ENCODE measurements at places on chromosomes 7 and 10.

GRCh38 chr10:79020605-79021004 is 48.2 kb upstream of the ZMIZ1 start:
- DNase-seq: no peak

DNA sequence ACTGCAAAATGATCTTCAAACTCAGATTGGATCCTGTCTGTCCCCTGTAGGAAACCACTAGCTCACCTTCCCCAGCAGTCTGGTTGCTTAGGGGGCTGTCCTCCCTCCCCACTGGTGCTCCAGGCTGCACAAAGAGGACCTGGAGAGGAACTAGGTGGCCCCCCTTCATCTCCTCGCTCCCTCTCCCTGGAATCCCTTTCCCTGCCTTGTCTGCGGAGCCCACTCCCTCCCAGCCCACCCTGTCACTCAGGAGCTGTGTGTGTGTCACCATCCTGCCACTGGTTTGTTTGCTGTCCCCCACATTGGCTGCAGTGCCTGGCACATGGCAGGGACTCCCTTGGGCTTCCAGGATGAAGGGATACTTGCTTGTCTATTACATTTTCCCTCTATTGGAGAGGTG is 35.5 kb upstream of the ZMIZ2 start:
- DNase-seq: no peak

DNA sequence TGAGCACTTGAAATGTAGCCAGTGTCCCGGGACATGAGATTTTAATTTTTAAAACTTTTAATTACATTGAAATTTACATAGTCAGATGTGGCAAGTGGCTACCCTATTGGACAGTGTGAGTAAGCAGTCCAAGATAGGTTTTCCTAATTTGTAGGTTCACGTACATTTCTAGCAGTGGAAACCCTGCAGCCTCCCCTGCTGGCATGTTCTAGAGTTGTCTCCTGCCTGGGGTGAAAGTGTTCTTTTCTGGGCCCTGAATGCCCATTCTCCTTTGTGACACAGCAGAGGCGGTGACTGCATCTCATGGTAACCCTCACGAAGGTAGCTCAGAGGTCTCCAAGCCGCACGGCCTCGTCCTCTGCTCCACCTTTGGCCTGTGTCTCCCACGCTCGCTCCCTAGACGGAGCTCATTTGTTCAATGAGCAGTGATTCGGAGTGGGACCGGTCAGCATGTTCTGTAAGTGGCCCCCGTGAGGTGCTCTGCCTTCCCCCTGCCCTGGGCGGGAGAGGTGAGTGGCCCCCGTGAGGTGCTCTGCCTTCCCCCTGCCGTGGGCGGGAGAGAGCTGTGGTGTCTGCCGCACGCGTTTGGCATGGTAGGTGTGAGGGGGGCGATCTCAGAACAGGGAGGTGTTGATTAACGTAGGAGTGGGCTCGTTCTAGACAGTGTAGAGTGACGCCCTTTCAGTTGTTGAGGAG is 18.0 kb downstream of the WDR37 start:
- DNase-seq: no peak

DNA sequence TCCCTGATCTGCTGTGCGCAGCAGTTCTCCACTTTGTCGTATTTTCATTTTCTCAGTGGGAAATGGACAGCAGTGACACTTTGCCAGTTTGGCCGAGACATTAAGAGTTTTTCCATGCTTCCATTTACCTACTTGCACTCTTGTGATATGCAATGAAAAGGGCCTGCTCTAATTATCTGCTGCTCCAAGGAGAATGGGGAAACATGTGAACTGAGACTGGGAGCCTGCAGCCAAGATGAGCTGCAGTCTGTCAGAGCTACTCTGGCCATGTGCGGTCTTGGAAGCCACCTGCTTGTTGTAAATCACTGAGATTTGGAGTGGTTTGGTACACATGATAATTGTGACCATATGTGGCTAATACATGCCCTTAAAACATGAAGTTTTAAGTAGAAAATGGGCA is 586.6 kb upstream of the POT1 start:
- DNase-seq: no peak

- DNase-seq: no peak
These were observed 82.1 kb downstream of the PKD1L1 start for GRCh38 chr7:47866120-47866519.

GRCh38 chr7:116242178-116242577 is 31.8 kb downstream of the TES start:
- DNase-seq: no peak

GRCh38 chr7:7595451-7595850 is 28.8 kb downstream of the MIOS start:
- no peak for DNase-seq

GRCh38 chr7:134153493-134154136 is 26.5 kb downstream of the LRGUK start:
- DNase-seq: no peak

- DNase-seq: no peak
These were observed 3.2 kb upstream of the EMX2 start for GRCh38 chr10:117539361-117539773.

GRCh38 chr10:112434988-112435619 is 11.6 kb downstream of the ZDHHC6 start:
- DNase-seq: no peak

GRCh38 chr10:69914398-69915214 is 112.9 kb downstream of the COL13A1 start:
- peak; percentile 69 for DNase-seq

GRCh38 chr7:130458257-130458656 is 17.4 kb upstream of the CEP41 start:
- DNase-seq: no peak

- DNase-seq: no peak
These were observed 175.3 kb downstream of the JAZF1 start for GRCh38 chr7:28005075-28005846.

DNA sequence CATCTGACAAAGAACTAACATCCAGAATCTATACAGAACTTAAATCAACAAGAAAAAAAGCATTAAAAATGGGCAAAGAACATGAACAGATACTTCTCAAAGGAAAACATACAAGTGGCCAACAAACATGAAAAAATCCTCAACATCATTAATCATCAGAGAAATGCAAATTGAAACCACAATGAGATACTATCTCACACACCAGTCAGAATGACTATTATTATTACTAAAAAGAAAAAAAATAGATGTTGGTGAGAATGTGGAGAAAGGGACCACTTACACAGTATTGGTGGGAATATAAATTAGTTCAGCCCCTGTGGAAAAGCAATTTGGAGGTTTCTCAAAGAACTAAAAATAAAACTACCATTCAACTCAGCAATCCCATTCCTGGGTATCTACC is 89.1 kb upstream of the ADO start:
- DNase-seq: no peak

- DNase-seq: no peak
These were observed 45.6 kb downstream of the PDGFA start for GRCh38 chr7:473870-474604.

- no peak for DNase-seq
These were observed 25.5 kb upstream of the SLC26A3 start for GRCh38 chr7:107828540-107828939.

DNA sequence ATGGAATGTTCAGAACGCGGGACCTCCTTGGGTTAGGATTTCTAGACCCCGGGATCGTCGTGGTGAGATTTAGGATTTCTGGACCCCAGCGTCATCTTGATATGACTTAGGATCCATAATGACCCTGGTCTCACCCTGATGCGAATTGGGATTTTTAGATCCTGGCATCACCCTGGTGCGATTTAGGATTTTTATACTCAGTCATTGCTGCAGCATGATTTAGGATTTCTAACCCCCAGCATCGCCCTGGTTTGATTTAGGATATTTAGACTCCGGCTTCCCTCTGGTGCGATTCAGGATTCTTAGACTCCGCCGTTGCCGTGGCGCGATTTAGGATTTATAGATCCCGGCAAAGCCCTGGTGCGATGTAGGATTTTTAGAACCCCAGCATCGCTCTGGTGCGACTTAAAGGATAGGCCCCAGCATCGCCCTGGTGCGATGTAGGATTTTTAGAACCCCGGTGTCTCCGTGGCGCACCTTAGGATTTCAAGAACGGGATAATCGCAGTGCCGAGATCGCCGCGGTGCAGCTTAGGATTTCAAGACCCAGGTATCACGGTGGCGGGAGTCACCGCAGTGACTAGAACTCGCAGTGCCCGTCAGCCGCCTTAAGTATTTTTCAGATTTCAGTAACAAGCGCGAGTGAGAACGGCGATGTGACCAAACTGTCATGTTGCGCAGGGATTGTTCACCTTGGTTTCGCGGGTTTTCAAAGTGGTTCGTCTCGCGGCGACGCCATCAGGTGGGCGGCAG is 814 bp downstream of the MEST start:
- DNase-seq: no peak

DNA sequence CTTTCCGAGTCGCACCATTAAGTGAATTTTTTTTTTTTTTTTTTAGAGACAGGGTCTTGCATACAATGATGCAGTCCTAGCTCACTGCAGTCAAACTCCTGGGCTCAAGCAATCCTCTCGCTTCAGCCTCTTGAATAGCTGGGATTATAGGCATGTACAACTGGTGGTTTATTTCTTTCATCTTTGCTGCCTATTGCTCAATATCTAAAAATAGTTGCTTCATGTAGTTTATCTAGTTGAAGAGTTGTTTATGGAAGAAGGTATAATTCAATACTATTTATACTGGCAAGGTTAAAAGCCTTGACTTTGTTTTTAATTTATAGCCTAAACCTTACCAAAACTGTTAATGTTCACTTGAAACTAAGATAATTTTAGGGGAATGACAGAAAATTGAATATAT is 66.9 kb downstream of the SEMA3D start:
- DNase-seq: no peak

- no peak for DNase-seq
These were observed 119.8 kb downstream of the CACNA2D1 start for GRCh38 chr7:82323806-82324205.

- DNase-seq: no peak
These were observed 189.3 kb downstream of the PRPF18 start for GRCh38 chr10:13775786-13776775.

- DNase-seq: no peak
These were observed at the start of gene CYP3A7 for GRCh38 chr7:99734987-99735386. TSS of gene CYP3A7 (minus strand) at chr7:99735196. CDS start at chr7:99735093, 103 bp downstream.

- DNase-seq: no peak
These were observed 172.4 kb downstream of the COBL start for GRCh38 chr7:51144178-51144577.

DNA sequence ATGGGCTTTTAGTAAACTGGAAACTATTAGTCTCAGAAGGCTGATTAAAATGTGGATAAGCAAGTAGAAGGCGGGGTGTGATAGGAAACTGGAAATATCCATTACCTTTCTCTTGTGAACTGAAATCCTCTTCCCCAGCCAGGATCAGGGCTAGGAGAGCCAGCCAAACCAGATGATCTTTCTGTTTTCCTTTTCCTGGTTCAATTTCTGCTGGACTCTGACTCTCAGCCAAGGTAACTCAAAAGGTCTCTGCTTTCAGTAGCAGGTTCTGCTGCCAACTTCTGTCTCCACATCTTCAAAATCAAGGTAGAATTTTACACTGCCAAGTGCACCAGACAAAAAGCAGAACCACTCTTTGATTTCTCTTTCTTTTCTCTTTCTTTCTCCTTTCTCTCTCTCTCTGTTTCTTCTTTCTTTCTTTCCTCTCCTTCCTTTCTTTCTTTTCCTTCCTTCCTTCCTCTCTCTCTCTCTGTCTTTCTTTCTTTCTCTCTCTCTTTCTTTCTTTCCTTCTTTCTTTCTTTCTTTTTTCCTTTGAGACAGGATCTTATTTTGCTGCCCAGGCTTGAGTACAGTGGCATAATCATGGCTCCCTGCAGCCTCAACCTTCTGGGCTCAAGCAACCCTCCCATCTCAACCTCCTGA is 30.8 kb downstream of the OTUD1 start:
- DNase-seq: no peak

DNA sequence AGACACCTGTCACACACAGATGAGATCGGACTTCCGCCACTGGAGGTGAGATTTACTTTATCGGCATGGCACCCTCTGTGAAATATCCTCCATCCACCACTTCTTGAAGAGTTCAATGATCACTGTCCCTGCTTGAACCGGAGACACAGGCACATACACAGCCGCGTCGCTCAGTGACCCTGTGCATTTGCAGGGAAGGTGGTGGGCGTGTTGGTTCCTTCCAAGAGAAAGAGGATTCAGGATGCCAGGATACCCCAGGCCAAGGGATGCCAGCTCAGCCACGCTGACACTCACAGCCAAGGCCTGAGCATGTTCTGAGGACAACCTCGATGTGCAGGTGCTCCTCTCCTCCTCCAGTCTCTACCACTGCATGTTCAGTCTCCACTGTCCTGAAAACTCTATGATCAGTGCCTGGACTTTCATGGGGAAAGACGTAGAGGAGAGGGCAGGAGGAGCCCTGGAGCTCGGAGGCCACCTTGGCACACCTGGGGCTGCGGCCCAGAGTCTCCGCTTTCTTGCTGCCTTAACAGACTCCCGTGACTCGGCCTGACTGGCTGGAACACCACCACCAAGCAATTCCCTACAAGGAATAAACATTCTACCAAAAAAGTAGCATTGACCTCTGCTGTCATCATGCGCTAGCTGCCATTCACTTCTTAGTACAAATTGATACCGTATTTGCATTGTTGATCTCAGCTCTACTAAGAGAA is 115.2 kb downstream of the TCERG1L start:
- DNase-seq: no peak

- DNase-seq: peak; percentile 10
These were observed 421.4 kb downstream of the SDK1 start for GRCh38 chr7:3722396-3722922.

GRCh38 chr7:4261601-4261960 is 420.5 kb upstream of the FOXK1 start:
- DNase-seq: no peak

GRCh38 chr7:142793156-142793555 is 22.4 kb downstream of the PRSS2 start:
- no peak for DNase-seq

GRCh38 chr10:70064486-70064885 is 11.8 kb downstream of the MACROH2A2 start:
- no peak for DNase-seq

DNA sequence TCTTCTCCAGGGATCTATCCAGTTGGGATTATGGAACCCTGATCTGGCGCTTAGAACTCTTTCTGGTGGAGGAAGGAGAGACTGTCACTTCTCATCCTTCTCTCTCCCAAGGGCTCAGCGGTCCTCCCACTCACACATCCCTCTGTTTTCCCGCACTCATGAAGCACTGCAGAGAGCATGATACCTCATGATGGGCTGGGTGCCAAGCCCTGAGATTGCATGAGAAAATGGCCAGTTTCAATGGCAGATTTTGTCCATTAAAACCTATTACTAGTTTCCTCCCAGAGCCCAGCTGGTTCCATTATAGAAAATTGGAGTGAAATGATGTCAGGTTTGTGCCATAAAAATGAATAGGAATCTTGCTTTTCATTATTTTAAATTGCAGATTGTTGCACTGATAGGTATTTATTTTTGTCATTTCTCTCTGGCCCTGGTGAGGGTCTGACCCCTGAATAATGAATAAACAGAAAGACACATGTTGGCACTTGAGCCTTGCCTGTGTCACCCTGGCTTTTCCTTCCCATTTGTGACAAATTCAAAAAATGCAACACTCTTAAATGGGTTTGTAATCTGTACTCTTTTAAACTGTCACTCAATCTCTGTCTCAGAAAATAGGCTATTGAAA is 1151.1 kb downstream of the TYW1 start:
- no peak for DNase-seq

GRCh38 chr7:114956702-114957101 is 34.8 kb downstream of the MDFIC start:
- DNase-seq: no peak
